ENCODE measurements at places on chromosomes 12 and 14. TPM values are rescaled to one million over a fixed set of nuclear protein-coding genes. Genes with fewer than 3 reads are reported as not detected.

DNA sequence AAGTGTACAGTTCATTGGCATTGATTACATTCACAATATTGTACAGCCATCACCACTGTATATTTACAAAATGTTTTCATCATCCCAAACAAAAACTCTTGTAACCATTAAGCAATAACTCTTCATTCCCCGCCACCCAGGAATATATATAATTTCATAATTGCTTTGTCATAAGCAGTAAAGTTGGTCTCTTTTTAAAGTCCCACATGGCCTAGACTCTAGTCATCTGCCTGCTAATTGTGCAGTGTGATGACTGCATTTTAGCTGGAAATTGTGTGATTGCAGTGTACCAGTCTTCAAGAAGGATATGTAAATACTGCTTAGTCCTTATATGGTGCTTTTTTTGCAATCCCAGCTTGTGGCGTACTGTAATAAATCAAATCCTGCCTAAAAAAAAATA, 75.1 kb upstream of the ATP2A2 start:
- DNase-seq: no peak

- peak; percentile 20 for DNase-seq
Observed at GRCh38 chr12:54329759-54330158, 4.8 kb downstream of the COPZ1 start.

Gene EFS
- not detected for polyA plus RNA-seq

Gene LRP1-AS
- not detected for polyA plus RNA-seq

Gene TSPAN19
- not detected for polyA plus RNA-seq
